ENCODE measurements at places on chromosomes 7 and 10.

- DNase-seq = no peak
Observed at GRCh38 chr10:117661316-117661715, 118.8 kb downstream of the EMX2 start.

DNA sequence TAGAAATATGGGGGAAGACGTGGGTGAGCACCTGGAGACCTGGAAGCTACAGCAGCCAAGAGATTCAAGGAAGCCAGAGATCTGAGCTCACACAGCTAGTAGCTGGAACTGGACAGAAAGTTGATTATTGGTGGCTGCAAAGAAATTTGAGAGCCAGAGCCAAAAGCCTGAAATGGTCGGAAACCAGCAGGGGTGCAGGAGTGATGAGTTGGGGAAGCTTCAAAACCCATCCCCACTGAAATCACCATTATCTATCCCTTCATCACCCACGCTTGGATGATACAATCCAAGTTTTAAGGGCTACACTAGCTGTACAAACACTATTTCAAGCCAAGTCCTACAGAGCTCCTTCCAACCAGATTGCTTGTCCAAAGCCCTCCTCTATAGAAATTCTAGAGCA lies 296.1 kb upstream of the NEBL start:
- DNase-seq = no peak

GRCh38 chr10:123150986-123151736 lies 3.0 kb upstream of the BUB3 start:
- DNase-seq = no peak

DNA sequence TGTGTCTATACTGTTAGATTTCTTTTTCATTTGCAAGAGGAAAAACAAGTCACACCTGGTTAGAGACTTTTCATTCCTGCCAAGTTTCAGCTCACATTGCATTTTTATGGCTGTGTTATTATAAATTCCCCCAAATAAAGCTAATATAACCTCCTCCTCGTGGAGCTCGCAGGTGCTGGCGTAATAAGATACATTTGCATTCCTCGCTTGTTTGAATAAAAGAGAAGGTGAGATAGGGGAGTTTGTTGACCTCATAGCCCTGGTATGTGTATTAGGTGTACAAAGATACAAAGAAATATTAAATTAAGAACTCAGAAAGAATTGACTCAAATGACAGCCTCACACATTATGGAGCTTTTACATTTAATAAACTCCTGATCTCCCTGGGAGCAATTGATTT lies 257.7 kb upstream of the SP8 start:
- DNase-seq = peak; percentile 10

- no peak for DNase-seq
Observed at GRCh38 chr7:66539264-66539623, 89.4 kb upstream of the KCTD7 start.

- DNase-seq = no peak
Observed at GRCh38 chr10:74752371-74753040, 73.9 kb upstream of the KAT6B start.

DNA sequence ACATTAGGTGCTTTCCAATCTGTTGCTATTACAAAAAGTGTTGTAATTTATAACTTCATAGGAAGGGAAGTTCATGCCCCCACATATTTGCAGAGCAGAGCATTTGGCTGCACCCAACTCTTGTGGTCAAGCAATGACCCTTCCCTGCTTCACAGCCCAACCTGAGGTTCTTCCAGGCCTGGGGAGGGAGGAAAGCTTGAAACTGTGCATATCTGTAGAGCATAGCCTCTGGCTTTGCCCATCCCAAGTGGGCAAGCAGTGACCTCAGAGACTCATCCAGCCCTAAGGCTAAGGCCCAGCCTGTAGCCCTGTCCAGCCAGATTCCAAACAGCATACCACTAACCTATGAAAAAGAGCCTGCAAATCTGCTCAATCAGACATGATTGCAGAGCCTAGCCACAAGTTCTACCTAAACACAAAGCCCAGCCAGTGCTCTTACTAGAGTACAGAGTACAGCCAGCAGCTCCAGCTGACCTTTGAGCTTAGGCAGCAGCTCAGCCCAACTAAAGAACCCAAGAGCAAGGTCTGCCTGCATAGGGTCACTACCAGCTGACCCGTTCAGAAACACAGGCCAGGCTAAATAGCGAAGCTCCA lies 14.4 kb upstream of the GSTK1 start:
- DNase-seq = no peak

GRCh38 chr10:132097609-132098377 lies 32.0 kb downstream of the JAKMIP3 start:
- no peak for DNase-seq

DNA sequence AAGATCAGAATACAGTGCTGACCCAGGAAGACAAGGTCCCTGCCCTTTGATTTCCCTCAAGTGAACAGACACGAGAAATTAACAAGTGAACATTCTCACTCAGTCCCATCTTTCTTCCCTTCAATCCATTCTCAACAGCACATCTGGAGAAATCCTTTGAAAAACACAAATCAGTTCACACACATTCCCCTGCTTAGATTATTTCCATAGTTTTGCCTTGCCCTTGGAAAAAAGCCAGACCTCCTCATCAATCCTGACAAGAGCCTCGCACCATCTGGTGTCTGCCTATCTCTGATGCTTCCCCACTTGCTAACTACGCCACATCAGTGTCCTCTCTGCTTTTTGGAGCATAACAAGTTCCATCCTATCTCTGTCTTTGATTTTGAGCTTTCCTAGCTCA lies 94.4 kb upstream of the KIAA1217 start:
- no peak for DNase-seq

- DNase-seq = no peak
Observed at GRCh38 chr7:102864958-102865357, 47.8 kb upstream of the LRRC17 start.

- DNase-seq = no peak
Observed at GRCh38 chr7:128067983-128068382, 36.7 kb upstream of the LRRC4 start.

DNA sequence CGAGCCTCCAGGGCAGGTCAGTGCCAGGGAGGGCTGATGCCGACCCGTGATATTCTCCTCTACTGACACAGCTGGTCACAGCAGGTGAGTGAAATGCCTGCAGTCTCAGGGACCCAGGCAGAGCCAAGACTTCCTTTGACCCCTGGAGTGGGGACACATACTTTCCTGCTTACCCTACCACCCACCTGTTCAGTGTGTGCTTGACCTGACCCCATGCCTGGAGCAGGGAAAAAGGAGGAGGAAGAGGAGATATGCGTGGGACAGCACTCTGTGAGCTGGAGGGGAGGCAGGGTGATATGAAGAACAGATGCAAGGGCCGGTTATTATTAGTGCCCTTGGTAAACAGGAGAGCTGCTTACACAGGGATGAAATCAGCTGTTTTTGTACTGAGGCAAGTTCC lies 40.8 kb upstream of the WIPF3 start:
- no peak for DNase-seq

DNA sequence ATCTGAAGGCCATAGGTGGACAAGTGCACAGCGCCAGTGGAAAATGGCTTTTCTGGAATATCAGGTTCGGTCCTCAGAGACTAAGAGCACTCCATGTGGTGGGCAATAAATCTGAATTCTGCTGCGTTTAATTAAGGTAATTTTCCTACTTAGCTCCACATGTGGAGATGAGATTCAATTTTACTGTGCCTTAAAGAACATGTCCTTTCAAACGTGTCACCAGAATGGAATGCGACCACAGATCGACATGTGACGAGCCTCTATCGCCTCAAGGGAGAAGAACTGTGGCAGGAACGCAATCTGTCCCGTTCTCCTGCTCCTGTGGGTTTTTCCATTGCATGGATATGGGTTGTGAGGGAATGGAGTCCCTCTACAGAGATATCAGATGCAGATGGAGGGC lies 205.3 kb upstream of the ZNF32 start:
- DNase-seq = peak; percentile 16

- peak; percentile 7 for DNase-seq
Observed at GRCh38 chr7:132472463-132473120, 103.7 kb downstream of the PLXNA4 start.

DNA sequence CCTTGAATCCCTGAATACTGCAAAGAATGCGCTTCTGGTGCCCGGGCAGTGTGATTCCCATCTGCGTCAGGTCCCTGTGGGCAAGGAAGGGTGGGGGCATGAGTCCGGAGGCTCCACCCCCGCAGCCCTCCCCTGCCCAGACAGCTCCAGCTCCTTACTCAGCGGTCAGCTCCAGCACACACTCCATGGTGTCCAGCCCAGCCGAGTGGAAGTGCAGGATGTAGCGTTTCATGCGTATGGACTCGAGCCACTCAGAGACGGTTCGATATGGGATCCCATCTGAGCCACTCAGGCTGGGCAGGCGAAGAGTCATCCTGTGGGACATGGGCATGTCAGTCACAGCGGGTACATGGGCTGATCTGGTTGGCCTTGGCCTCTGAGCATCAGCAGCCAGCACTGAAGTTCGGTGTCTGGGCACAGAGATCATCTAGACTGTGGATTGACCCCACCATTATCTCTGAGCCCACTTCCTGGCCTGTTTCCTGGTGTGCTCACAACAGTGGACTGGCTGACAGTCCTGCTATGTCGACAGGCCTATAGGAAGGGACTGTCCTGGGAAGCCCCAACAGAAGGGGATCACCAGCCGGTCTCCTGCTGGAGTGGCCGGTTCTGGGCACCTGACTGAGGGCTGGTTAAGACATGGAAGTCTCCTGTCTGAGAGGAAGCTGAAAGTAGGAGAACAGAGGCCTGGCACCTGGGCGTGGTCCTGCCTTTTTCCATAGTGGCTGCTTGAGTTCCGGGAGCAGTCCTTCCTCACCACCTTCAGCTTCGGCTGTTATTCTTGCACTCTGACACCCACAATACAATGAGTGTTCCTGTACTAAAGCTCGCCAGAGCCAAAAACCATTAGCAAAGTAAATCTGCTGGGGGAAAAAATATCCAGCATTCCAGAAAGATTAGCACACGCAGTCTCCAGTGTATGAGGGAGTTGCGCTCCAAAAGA lies 10.6 kb downstream of the ZYX start:
- DNase-seq = no peak

DNA sequence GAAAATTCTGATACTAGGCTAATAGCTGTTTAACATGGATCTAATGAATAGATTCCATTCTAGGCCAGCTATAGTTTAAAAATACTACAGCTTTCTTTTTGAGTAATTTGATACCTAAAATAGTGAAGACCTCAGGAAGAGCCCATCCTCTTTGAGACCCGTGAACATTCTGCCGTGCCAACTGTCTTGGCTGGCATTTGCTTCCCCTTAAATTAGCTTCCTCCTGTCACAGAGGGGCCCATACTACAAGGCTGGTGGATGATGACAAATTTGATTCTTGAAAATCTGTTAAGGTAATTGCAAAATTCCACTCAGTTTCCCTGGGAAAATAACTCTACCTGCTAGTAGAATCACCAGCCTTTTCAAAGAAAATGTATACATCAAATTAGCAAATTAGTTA lies 385.0 kb downstream of the DPP6 start:
- no peak for DNase-seq

DNA sequence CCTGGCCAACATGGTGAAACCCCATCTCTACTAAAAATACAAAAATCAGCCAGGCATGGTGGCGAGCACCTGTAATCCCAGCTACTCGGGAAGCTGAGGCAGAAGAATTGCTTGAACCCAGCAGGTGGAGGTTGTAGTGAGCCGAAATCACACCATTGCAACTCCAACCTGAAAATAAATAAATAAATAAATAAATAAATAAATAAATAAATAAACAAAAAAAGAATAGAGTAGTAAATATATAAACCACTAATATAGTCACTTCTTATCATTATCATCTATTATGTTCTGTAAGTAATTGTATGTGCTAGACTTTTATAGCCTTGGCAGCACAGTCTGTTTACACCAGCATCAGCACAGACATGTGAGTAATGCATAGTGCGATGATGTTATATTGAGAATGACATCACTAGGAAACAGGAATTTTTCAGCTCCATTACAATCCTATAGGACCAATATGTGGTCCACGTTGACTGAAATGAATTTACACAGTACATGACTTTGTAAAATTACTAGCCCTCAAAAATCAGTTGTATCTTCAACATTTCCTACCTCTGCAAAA lies 385.4 kb upstream of the ANKRD30A start:
- no peak for DNase-seq

GRCh38 chr10:49283491-49283890 lies 15.5 kb upstream of the C10orf71 start:
- DNase-seq = no peak

DNA sequence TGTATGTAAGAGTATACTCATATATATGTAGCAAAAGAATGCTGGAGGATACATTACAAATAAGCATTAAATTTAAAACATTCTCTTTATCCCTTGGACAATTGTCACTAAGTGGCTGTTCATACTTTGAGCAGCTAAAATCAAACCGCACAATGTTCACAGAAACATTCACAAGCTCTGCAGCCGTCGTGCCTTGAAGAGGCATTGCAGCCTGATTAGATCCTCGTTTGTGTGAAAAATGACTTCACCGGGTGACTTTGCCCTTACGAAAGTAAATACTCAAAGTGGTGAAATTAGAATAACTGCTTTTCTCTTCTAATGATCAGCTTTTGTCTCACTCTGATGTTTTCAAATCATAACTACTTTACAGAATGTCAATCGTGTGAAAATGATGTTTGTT lies 319.0 kb downstream of the GFRA1 start:
- DNase-seq = no peak

DNA sequence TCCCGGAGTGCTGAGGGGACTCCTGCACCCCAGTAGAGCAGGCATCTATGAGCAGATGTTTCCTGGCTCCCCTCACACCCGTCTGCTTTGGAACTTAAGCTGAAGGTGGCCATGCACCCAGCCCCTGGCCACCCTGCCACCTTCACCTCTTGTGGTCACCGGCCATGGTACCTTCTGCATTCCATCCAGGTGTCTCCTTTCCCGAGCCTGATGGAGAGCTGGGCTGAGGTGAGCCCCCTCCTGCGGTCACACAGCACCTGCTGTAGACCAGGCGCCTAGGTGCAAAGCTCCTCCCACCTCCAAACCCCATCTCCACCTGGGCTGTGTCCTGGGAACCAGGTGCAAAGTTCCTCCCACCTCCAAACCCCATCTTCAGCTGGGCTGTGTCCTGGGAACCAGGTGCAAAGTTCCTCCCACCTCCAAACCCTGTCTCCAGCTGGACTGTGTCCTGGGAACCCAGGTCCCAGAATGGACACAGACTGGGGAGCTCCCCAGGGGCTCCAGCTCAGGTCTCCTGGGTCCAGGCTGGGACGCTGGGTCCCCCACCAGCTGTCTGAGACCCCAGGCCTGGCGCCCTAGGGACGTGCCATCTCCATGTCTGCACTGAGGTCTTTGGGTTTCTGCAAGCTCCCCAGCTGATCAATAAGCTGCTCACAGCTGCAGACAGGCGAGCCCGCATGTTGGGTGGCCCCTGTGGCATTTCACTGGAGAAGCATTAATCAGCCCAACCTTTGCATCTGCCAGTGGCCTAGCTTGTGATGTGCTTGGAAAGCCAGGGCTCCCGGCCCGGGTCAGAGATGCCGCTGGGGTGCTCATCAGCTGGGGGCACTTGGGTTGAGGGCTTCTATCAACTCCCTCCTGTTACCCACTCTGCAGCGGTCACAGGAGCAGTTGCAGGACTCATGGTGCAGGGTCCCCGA lies 61.2 kb upstream of the INPP5A start:
- no peak for DNase-seq
